ENCODE measurements at places on chromosomes 4 and X.

GRCh38 chr4:102472441-102473013 is 28.6 kb upstream of the NFKB1 start:
- DNase-seq, result no peak

DNA sequence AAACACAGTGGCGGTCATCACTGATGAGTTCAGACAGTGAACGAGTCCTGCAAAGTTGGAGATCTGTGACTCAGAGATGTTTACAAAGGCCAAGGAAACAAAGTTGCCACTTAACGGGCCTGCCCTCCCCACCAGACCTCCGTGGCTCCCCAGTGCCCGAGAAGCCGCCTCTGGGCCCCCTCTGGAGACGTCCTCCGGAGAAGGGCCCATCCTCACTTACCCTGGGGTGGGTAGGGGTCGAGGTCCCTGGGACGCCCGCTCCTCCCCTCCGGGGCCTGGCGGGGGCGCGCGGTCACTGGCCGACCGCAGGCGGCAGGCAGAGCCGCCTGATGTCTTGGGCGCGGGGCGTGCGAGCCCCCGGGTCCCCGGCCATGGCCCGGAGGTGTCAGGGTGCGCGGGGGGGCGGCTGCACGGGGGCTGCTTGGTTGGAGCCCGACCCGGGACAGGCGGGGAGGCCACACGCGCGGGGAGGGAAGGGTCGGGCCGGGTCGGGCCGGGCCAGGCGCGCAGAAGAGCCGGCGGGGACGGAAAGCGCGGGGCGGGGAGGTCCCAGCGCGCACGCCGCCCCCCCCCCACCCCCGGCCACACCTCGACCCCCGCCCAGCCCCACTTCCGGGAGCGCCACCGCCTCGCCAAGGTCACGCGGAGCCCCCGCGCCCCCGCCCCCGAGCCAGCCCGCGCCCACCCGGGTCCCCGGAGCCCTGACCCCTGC is 529 bp downstream of the DHRSX start:
- no peak for DNase-seq

GRCh38 chr4:8597319-8597718 is 4.8 kb downstream of the CPZ start:
- DNase-seq, result no peak

DNA sequence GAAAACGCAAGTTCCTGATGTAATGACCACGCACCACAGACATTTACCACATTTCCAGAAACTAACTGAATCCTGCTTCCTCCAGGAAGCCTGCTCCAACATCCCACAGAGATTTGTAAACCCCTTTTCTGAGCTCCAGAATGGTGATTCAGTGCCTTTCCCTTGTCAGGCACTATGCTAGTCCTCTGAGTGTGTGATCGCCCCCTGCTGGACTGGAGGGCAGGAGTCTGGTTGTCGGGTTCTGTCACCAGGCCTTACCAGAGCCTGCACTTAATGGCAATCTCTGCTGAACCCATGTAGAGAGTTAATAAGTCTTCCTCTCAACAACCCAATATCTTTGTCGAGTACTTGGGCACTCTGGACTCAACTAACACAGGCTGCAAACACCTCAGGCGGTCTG is 14.5 kb upstream of the KDM5C start:
- no peak for DNase-seq

DNA sequence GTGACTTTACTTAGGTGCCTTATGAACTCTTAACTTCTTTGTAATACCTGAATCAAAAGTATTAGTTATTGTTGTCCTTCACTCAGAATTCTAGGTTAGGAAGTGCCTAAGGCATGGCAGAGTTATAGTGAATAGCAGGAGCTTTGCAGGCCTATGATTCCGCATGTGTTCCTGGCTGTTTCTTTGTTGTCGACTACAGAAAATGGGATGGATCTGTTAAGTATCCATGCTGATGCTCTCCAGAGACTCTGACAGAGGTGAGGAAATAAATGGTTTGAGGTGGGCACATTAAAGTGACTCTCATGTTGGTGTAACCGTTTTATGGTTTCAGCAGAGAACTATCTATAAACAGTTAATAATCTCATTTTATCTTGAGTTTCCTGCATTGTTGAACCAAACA is 1601.3 kb downstream of the PCDH7 start:
- DNase-seq, result no peak

GRCh38 chr4:10074767-10075105 is 41.9 kb downstream of the WDR1 start:
- no peak for DNase-seq

- DNase-seq, result no peak
Measured at GRCh38 chr4:143215873-143216272, 31.2 kb downstream of the USP38 start.

DNA sequence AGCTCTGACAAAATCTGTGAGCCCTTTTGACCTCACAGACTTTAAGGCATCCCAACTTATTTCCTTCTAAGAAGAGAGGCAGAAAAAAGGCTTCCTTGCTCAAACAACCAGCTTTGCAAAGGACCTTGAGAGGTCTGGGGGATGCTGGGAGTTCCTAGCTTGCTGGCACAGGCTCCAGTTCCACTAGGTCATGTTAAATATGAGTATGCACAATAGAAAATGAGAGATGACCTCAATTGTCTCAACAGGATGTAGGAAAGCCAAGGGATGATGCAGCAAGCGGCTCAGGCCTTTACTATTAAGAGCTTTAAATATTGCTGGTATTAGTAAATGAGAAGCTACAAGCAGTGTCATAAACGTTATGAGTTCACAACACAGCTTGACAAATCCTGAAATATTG is 13.3 kb upstream of the ZNF827 start:
- no peak for DNase-seq

DNA sequence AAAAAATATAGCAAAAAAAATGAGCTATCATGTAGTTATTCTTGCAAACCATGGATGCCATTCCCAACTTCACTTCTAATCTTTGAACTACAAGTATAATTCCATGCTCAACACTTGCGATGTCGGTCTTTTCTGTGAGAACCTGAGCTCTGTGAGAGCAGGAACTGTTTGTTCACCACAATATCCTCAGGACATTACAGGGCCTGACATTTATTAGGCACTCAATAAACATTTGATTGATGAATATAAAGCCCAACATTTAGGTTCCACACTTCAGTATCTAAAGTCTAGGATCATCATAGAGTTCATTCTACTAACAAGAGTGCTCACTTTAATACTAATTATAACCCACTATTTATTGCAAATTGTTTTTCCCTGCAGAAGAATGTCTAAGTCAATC is 211.6 kb upstream of the FAM241A start:
- no peak for DNase-seq
